ENCODE measurements at places on chromosomes 5 and 9. TPM values are rescaled to one million over a fixed set of nuclear protein-coding genes. Genes with fewer than 3 reads are reported as not detected.

STARD4 gene
- 108 TPM for total RNA-seq

SHOC1 gene
- total RNA-seq, result not detected

IGIP gene
- 1.8 TPM for total RNA-seq

DMRT3 gene
- not detected for total RNA-seq

SPINK1 gene
- total RNA-seq, result not detected

SRA1 gene
- 55.0 TPM for total RNA-seq

RMRP gene
- total RNA-seq, result 3,566 TPM

PPP3R2 gene
- not detected for total RNA-seq

PCDHGA1 gene
- total RNA-seq, result not detected

PRUNE2 gene
- total RNA-seq, result 0.86 TPM

PTGS1 gene
- 0.25 TPM for total RNA-seq

EXOSC3 gene
- 79.3 TPM for total RNA-seq

APBA1 gene
- total RNA-seq, result not detected

CENPH gene
- 80.4 TPM for total RNA-seq

SGCD gene
- 0.14 TPM for total RNA-seq
